ENCODE measurements at places on chromosomes 7 and 10.

GRCh38 chr7:150450491-150451001 lies at the start of gene GIMAP8:
GIMAP8 (plus strand) TSS chr7:150450630; CDS start chr7:150466699, 16,069 bp downstream.
- no peak for DNase-seq

DNA sequence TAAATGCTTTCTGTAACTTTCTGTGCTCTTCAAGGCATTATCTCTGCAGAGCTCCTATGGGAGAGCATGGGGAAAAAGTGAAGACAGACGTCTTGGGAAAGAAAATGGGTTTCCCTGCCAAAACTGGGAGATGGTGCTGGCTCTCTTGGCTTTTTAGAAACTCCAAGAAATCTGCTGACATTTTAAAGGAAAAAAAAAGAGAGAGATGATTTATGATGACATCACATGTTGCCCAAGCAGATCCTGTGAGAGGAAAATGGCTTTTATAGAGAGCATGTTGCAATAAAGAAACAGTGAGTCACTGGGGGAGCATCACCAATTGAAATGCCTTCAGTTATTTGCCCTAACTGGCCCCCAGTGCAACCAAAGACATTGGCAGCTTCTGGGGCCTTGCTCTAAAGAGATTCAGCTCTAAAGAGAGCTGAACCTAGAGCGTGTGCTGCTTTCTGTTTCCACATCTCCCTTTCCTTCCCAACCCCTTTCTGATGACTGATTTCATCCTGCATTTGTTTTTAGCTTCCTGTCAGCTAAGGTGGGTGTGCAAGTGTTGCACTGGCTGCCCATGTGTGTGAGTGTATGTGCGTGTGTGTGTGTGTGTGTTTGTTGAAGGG lies 37.7 kb downstream of the LRMDA start:
- DNase-seq, result no peak

DNA sequence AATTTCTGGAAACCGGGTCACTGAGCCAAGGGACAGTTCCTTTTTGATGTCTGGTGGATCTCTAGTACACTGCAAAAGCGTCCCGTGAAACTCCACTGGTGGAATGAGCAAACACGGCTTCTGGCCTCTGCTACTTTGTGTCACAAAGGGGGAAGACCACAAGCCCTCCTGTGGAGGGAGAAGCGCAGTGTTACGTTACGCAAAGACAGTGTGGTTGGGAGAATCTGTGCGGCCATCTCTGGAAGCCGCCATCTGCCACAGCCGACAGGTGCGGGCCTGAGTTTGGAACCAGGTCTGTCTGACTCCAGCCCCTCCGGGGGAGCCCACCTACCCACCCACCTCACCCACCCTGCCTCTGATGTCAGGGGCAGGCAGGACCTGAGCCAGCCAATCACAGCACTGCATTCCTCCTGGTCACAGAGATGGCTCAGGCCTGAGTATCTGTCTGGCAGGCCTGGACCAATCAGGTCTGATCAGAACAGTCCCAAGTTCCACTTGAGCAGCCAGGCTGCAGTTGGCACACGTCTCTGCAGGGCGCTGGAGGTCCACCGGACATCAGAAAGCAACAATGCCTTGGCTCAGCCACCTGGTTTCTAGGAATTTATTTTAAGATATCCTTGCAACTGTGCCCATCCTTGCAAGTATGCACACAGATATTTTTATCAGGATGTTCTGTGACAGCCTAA lies 3.0 kb upstream of the CYP2W1 start:
- no peak for DNase-seq

- no peak for DNase-seq
These were observed 565.4 kb upstream of the NRP1 start for GRCh38 chr10:33899578-33900531.

DNA sequence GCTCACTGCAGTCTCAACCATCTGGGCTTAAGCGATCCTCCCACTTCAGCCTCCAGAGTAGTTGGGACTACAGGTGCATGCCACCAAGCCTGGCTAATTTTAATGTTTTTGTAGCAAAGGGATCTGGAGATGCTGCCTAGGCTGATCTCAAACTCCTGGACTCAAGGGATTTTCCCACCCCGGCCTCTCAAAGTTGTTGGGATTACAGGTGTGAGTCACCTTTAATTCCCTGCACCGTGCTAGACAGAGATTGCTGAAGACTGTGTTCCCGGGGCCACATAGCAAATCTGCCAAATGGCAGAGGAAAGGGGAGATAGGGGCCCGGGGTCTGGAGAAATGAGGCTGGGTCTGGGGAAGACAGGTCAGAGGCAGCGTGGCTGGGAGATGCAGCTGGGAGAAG lies 20.6 kb upstream of the PSMG3 start:
- no peak for DNase-seq

DNA sequence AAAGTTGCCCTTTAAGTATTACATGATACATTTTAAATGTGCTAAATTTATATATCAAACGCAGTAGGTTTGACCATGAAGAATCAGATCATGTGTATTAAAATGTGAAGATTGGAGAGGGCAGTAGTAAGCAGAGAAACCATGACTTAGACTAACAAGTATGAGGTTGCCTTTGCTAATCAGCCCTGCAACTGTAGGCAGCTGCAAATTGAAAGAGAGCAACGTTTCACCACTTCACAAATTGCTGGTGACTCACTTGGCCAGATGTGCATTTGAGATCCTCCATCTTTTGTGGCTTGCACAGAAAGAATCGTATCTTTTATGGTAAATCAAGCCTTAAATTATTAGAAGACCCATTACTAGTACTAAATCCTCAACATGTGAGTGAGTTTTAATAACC lies 10.1 kb upstream of the SEMA3A start:
- no peak for DNase-seq

DNA sequence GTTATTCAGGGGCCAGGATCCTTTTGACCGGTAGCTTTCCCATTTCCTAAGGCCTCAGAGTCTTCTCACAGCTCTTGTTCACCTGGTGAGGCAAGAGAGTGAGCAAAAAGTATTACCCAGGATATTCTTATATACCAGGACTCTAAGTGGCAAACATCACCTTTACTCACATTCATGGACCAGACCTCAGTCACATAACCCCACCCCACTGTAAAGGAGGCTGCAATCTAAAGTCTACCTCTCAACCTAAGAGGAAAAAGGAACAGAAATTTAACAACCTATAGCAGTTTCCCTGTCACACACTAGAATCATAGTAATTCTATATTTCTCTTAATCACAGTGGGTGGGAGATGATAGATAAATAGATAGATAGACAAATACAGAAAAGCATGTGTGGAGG lies 176.0 kb upstream of the PTPRZ1 start:
- DNase-seq, result no peak

DNA sequence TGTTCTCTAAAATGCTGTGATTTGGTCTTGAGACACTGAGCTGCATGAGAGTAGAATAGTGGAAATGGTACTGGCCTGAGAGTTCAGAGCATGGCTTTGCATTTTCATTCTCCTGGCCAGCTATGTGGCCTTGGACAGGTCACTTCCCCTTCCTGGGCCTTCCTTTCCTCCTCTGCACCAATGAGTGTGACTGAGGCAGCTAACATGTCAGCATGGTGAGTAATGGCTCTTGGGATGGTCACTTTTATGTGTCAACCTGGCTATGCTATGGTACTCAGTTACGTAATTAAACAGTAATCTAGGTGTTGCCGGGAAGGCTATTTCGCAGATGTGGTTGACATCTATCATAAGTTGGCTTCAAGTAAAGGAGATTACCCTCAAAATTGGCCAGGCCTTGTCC lies 109.3 kb downstream of the RTKN2 start:
- no peak for DNase-seq

GRCh38 chr10:58833771-58834561 lies 321.3 kb downstream of the BICC1 start:
- DNase-seq, result no peak

- DNase-seq, result no peak
These were observed 249.0 kb downstream of the CRPPA start for GRCh38 chr7:16172366-16172765.
